Posterior vena cava (tissue), 2 donors: ENCODE measurements at places on chromosomes 5 and 9. TPM values are rescaled to one million over a fixed set of nuclear protein-coding genes. Genes with fewer than 3 reads are reported as not detected.

ACOT12 gene
- total RNA-seq = 0.14 TPM

LURAP1L gene
- 13.9 TPM for total RNA-seq

GRCh38 chr5:171155621-171156020, 153.4 kb upstream of the TLX3 start:
- no peak for DNase-seq

DNA sequence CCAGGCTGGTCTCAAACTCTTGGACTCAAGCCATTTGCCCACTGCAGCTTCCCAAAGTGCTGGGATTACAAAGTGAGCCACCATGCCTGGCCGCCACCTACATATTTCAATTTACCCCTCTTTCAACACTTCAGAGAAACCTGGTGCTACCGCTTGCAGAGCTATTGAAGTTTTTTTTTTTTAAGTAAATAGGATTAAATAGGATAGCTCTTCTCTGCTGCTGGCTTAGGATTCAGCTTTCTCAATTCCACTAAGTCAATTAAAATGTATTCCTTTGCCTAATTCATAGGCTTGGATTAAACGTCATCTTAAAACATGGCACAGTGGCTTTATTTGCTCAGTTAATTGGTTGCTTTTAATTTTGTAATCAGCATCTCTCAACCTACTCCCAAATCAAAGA, 41.0 kb downstream of the KIAA1191 start:
- DNase-seq = no peak

DNA sequence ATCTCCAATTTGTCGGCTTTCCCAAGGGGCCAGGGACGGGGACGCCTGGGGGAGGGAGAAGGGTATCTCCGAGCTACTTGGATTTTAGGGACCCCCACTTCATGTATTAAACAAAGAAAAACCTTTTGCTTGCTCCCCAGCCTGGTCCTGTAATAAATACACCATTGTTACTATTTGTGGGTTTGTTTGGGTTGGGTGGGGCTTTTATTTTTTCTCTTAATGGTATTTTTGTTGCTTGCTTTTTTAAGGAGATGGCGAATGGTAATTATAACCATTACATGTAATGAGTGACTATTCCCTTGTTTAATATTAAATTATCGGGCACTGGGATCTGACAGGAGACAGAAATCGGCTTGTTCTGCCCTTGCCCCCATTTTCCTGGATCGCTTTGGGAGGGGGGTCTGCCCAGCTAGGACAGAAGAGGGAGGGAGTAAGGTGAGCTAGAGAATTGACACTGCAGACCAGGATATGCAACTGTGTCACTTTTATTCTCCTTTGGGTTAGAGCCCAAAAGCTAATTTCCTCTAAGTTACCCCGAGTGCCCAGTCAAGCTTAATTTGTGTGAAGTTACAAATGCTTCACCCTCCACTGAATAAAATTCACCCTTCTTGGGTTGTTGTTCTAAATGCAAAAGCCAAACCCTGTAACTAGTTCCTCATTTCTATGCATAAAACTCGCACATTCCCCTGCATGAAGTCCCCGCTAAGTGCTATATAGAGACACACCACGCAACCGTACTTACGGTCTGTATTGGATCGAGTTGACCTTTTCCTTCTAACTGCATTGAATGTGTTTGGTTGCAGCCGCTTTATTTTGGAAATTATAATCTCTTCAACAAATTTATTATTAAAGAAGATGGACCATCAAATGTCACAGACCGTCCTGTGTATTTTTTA, 1.6 kb upstream of the ZNF608 start:
- DNase-seq = no peak

GRCh38 chr9:115629879-115630840, 512.2 kb upstream of the TNC start:
- no peak for DNase-seq

GRCh38 chr5:43997647-43998272, 391.5 kb downstream of the FGF10 start:
- DNase-seq = no peak
